Activated CD4-positive, CD25-positive, alpha-beta regulatory T cell (primary cell): ENCODE measurements at places on chromosomes 6 and 20.

DNA sequence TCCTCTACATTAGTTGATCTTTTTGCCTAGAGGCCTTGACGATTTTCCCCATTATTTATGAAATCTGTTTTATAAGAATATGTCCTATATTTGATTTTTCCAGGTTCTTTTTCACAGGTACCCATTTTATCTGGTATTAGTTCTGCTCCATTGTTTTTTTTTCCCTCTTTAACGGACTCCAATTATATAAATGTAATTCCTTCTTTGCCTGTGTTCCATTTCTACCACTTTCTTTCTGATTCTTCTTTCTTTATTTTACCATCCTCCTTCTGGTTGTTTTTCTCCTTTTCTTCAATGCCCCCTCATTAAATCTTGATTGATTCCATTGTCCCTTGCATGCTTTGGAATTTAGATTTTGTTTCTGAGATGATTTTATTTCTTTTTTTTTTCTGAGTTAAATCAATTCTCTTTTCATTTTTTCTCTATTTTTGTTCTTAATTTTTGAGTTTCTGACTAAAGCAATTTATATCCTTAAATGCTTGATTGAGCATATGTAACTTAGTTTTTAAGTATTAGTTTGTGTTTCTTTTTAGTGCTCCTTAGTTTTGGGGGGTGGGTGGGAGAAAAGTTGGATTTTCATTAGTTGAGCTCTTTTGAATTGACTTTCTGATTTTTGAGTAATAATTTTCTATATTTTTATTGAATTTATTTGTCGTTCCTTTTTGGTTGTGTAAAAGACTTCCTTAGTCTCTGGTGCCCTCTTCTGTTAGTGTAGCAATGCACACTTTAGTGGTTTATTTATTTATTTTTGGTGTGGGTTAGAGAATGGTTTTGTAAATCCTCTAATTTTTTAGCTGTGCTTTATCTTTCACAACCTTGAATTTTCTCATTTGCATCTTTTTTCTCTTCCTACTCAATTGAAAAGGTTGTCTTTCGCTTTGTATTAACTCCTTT is 140.8 kb downstream of the FARS2 start:
- DNase-seq = no peak

DNA sequence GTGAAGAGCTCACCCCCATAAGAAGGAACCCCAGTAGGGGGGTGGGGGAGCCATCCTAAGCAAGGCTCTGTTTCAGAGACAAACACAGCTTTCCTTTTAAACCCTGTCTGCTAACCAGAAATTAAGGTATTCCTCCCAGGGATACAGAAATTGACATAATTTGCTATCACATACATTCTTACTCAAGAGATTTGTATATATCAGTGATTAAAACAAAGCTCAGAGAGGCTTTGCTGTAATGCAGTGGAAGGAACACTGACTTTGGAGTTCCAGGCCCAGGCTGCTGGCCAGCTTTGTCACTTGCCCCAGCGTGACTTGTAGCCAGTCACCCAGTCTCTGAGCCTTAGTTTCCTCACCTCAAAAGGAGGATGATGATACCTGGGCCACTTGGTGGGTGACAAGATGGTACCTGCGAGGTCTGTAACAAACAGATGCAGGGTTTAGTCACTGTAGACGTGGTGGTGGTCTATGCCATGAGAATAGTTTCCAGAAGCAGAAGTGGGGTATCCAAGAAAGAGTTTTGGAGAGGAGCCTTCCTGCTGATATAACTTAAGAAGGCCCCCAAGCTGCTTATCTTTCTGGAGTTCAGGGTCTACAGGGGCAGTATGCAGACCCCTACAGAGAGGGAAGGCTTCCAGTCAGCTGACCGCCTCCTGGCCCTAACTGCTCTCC is 3.2 kb upstream of the FOXF2 start:
- no peak for DNase-seq

GRCh38 chr6:6711832-6712448 is 123.4 kb downstream of the LY86 start:
- no peak for DNase-seq

GRCh38 chr6:15751721-15752350 is 89.0 kb upstream of the DTNBP1 start:
- no peak for DNase-seq
